ENCODE measurements at places on chromosomes 1 and 21. TPM values are rescaled to one million over a fixed set of nuclear protein-coding genes. Genes with fewer than 3 reads are reported as not detected.

DNA sequence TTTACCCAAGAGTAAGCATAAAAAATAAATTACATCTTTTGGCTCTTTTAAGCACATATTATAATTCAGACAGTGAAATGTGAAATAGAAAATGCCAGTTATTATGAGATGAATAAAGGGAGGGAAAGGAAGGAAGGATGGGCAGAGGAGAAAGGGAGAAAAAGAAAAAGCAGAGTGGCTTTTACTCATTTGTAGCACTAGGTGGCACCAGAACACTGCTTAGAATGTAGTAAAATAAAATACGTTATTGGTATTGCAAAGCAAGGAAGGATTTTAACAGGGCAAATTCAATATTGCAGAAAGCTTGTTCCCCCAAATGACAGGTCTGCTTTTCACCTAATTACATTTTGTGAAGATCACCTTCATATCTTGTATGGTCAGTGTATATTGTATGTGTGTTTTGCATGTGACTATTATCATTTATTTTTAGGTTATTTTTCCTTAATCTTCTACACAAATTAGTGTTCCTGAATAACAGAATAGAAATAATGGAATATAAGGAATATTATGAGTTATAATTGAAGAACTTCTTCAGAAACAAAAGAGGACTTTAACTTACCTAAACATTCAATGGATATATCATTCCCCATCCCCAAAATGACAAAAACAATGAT lies 9.1 kb upstream of the PCNX2 start:
- DNase-seq = no peak

GRCh38 chr1:21903638-21904453 lies 33.3 kb downstream of the HSPG2 start:
- DNase-seq = no peak

DNA sequence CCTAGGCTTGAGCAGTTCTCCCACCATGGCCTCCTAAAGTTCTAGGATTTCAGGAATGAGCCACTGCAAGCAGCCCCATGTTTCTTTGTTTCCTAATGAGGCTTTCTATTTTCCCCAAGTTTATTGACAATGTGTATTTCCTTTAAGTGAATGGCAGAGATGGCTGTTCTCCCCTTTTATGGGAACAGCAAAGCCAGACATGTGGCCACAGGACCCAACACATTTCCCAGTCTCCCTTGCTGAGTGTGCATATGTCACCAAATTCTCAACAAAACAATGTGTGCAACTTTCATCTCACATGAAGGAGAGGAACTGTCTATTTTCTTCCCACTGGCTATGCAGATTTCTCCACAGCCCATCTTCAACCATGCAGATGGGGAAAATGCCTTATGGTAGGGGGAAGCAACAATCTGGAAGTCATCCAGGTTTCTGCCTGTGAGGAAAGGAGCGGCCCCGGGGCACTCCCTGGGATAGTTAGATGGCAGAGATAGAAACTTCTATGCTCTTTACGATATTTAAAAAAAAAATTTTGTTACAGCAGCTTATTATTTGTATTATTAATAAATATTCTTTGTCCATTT lies 28.6 kb upstream of the MAP10 start:
- DNase-seq = no peak

The LGR6 gene
- total RNA-seq = 1.1 TPM

GRCh38 chr1:99758073-99758511 lies 8.3 kb downstream of the FRRS1 start:
- DNase-seq = no peak

DNA sequence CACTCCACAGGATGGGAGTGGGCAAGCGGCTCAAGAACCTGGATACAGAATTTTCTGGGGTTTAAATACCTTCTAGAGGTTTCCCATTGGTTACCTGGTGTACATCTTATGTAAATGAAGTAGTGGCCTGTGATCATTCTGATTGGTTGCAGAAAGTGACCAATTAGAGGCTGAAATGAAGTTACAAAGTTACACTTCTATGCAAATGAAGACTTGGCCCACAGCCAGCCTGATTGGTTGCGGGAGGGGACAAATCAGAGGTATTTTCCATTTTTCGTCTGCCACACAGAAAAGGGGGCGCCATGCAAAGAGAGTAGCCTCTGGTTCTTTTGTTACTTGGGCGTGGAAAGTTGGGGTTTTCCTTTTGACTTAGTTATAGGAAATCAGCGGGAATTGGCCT lies 8.9 kb downstream of the KCNAB2 start:
- no peak for DNase-seq

DNA sequence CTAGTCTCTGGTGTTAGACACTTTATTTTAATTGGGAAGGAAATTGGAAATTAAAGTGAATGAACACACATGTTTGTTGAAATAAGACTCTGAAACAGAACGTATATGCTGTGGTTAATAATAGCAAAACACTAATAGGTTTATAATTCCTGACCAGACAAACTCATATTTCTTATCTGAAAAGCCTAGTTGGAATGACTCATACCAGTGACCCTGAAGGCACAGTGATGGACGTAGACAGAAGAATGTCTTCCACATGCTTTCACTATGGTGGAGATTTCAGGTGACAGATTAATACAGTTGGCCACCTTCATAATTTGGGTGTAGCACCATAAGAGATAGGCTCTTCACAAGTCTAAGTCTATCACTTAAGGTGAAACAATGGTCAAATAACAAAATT lies 83.0 kb upstream of the COL11A1 start:
- DNase-seq = no peak

The S100A7 gene
- total RNA-seq = not detected

- DNase-seq = peak; percentile 73
These were observed 5.5 kb downstream of the SMPDL3B start for GRCh38 chr1:27940297-27940696.

DNA sequence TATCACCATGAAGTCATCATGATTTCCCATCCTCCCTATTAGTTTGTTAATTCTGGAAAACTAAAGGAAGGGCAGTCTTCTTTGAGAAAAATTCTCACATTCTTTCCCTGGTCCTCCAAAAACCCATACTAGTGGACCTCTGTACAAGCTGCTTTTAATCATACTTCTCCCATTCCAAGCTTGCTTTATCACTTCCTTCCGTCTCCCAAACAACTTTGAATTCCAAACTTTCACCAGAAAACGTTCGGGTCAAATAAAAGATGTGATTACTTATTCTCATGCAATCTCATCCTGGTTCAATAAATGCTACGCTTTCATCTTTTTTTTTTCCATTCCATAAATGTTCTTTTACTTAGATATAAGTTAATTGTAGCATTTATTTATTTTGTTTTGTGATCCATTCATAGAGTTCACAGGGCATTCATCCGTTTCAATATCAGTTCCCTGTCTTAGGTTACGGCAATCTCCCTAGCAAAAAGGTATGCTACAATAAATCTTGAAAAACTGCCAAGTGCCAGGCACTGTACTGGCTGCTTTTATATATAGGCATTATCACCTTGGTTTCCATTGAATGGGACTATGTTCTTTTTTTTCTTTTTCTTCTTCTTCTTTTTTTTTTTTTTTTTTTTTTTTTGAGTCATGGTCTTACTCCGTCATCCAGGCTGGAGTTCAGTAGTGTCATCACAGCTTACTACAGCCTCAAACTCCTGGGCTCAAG lies 100.2 kb upstream of the GREM2 start:
- no peak for DNase-seq

The TTC39A gene
- 5.5 TPM for total RNA-seq

- no peak for DNase-seq
These were observed 11.9 kb upstream of the RIPPLY3 start for GRCh38 chr21:36994501-36995158.

The TAS1R3 gene
- 0.19 TPM for total RNA-seq

The CCDC27 gene
- total RNA-seq = not detected

- no peak for DNase-seq
These were observed 88.9 kb downstream of the HUNK start for GRCh38 chr21:31961704-31962103.

The TRIM17 gene
- total RNA-seq = 2.3 TPM

The LTN1 gene
- 23.5 TPM for total RNA-seq

DNA sequence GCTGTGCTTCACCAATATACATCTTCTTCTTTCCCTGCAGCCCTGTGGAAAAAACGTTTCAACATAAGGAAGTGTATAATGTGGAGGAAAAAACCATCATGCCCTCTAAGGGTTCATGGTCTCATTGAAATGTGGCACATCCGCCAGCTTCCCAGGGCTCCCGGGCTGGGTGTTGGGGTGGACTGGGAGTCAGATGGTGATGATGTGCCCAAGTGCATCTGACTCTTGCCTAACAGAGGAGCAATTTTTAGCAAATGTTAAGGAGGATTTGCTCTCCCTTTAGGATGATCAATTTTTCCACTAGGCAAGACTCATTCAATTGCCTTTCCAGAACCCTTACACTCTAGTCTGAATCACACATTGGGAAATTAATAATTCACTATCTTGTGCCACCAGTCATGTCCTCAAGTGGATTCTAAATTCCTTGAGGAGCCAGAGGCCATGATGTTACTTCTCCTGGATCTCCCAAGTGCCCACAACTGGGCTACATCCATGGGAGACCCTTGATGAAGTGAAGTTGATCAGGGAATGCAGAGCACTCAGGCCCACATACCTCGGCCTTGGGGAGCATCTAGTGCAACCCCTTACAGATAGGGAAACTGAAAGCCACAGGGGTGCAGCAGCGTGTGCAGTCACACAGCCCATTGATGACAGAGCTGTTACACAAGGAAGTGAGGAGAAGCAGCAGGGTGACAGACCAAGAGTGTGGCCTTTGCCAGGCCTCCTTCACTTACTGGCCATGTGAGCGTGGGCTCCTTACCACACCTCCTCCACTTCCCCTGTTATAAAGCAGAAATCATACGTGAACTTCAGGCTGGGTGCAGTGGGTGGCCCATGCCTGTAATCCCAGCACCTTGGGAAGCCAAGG lies 100.0 kb upstream of the SLC44A3 start:
- DNase-seq = no peak

The LIPI gene
- not detected for total RNA-seq

The TNNT2 gene
- total RNA-seq = 21.0 TPM

- DNase-seq = no peak
These were observed 804.6 kb upstream of the ADGRL4 start for GRCh38 chr1:79811173-79811572.

DNA sequence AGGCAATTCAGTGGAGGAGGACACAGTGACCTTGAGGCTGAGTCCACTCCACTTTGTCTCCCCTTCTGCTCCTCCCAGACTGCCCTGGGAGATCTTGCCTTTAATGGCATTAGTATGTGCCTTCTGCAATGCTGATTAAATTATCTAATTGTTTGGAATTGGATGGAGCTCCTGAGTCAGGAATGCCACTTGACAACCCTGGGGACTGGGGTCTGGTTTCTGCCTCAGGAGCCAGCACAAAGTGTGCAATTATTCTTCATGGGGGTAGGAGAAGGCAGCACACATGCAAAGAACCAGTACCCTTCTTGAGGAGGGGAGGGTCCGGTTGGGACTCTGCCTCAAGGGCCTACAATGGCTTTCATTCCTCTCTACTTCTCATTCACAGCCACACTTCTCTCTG lies 11.9 kb upstream of the PLXNA2 start:
- no peak for DNase-seq

- no peak for DNase-seq
These were observed 197.5 kb upstream of the ST6GALNAC5 start for GRCh38 chr1:76669624-76670315.

The APCS gene
- total RNA-seq = not detected

- no peak for DNase-seq
These were observed 12.3 kb upstream of the NFASC start for GRCh38 chr1:204858363-204858821.

The PLEKHA6 gene
- 17.0 TPM for total RNA-seq

DNA sequence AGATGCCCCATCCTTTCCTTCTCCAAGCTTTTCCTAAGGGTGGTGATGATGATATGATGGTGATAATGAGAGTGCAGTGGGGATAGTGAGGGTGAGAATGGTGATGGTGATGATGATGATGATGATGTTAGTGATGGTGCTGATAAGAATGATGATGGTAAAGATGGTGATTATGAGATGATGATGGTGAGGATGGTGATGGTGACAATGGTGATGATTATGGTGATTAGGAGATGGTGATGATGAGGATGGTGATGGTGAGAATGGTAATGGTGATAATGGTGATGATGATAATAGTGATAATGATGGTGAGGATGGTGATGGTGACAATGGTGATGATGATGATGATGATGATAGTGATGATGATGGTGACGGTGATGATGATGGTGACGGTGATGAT lies 4.0 kb downstream of the BSND start:
- DNase-seq = no peak

The DSCAM gene
- total RNA-seq = 0.15 TPM

The F5 gene
- not detected for total RNA-seq

DNA sequence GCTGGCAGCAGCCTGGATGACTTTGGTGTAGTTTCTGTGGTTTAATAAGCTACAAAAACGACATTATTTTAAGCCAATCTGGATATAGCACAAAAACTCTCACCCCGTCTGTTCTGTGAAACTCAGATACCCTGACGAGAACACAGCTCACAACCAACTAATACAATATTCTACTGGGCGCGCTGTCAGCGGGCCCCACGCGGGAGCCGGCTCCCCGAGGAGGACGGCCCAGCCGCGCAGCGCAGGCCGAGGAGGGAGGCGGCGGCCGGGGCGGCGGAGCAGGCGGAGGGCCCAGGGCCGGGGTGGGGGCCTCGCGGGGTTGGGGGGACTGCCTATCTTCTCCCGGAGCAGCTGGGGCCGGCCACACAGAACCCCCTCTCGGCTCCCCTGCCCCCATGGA lies 87.2 kb upstream of the POU3F1 start:
- DNase-seq = no peak

DNA sequence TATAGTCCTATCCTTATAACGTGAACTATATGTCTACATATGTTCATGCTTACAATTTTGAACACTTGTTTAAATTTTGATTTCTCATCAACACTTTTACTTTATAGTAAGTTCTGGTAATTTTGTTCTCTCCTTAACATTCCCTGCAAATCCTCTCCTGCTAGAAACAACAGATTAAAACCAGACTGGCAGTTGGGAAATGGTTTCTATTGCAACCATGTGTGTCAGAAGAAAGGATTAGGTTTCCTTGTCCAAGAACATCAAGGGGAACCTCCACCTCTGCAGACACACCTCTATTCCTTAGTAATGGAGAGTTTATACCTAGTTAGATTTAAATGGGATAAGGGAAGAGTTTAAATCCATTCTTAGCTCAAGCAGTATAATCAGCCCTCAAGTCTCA lies 3.3 kb upstream of the WARS2 start:
- no peak for DNase-seq

The RAB42 gene
- 13.6 TPM for total RNA-seq
